Tibial nerve (tissue), 4 donors: ENCODE measurements at places on chromosomes 11 and 22. TPM values are rescaled to one million over a fixed set of nuclear protein-coding genes. Genes with fewer than 3 reads are reported as not detected.

DNA sequence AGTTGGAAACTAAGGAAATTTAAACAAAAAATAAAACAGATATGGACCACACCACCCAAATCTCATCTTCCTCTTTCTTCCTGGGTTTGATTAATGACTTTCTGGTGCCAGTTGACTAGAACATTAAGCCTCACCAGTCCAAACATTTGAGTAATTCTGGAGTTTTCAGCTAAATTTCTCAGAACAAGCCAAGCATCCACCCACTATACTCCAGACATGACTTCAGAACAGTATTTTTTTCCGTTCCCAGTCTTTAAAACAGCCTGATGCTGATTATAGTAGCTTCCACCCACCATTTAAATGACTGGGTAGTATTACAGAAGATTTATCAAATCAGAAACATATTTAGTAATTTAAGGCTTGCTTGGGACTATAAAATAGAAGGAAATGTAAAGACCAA is 230.9 kb upstream of the UBASH3B start:
- no peak for DNase-seq
- H3K36me3 ChIP-seq, result no peaks in the 10 kb centered on the region
- no peak overlapping the region for H3K4me3 ChIP-seq
- H3K27me3 ChIP-seq, result no peaks in the 10 kb centered on the region

DNA sequence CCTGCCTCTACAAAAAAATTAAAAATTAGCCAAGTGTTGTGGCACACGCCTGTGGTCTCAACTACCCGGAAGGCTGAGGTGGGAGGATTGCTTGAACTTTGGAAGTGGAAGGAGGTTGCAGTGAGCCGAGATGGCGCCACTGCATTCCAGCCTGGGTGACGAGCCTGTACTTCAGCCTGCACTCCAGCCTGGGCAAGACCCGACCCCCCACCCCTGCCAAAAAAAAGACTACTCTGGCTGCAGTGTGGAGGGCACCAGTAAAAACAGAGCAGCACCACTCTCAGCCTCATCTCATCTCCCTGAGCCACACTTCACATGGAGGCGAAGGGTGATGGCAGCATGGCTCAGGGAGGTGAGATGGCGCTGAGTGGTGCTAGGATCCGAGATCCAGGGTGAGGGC is 50.3 kb upstream of the THY1 start:
- no peaks in the 10 kb centered on the region for H3K4me1 ChIP-seq
- no peaks in the 10 kb centered on the region for H3K36me3 ChIP-seq
- H3K27me3 ChIP-seq, result no peaks in the 10 kb centered on the region
- DNase-seq, result no peak

- peak overlapping the region; percentile 54 for H3K27ac ChIP-seq
- no peak overlapping the region for H3K4me3 ChIP-seq
- no peaks in the 10 kb centered on the region for H3K27me3 ChIP-seq
Observed at GRCh38 chr11:35173011-35173511, 34.1 kb downstream of the CD44 start.

DNA sequence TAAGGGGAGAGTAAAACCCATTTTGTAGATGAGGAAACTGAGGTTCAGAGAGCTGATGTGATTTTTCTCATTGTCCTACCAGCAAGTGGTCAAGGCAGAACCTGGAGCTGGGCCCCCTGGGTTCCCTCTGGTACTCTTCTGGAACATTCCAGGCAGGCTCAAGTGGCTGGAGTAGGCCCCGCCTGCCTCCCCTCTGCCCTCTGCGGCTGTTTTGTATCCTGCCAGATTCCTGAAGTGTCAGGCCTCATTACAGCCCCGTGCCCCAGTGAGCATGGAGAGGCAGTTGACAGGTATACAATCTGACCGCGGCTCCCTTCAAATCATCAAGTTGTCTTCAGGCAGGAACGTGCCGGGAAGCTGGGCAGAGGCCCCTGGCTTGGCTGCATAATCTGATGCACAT is 94.6 kb upstream of the CD82 start:
- no peak overlapping the region for H3K4me3 ChIP-seq
- H3K4me1 ChIP-seq, result no peaks in the 10 kb centered on the region
- no peaks in the 10 kb centered on the region for H3K36me3 ChIP-seq
- no peaks in the 10 kb centered on the region for H3K27me3 ChIP-seq

DNA sequence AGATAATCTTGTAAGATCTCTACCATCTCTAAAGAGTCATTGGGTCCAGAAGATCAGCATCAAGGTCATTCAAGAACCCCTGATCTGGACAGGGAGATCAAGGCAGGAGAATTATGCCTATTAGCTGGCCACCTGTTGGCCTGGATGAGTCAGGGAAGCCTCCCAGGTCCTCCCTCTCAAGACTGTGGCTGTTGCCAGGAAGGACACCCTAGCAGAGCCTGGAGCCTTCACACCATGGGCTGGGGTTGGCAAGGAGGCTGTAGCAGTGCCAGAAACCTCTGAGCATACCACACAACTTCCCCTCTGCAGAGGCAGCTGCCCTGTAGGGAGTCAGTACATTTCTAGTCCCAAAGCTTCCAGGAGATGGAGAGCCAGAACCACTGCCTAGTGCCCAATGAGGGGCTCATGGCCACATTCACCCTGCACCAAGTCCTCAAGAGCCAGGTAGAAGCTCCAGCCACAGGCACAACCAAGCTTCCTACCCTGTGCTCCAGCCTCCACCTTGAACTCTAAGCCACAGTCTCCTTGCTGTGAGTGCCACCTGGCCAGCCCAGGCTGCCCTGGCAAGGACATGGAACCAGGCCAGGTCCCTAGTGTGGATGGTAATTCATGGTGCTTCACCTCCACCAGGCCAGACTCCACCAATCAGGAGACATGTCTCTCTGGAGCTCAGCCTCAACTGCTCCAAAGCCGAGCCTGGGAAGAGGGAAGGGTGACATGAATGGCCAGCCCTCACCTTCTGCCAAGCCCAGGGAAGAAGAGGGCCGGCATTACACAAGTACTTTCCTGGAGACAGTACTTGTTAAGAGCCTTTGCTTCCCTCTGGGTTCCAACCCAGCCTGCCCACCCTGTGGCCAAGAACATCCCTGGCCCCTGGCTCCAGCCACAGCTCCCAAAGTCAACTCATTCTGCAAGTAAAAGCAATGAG is 124.3 kb downstream of the BUD13 start:
- H3K27me3 ChIP-seq, result no peaks in the 10 kb centered on the region
- DNase-seq, result no peak
- no peaks in the 10 kb centered on the region for H3K4me1 ChIP-seq
- no peaks in the 10 kb centered on the region for H3K36me3 ChIP-seq

- no peaks in the 10 kb centered on the region for H3K27me3 ChIP-seq
- H3K4me3 ChIP-seq, result no peak overlapping the region
- DNase-seq, result no peak
Observed at GRCh38 chr11:100338144-100338840, 348.8 kb upstream of the ARHGAP42 start.

DNA sequence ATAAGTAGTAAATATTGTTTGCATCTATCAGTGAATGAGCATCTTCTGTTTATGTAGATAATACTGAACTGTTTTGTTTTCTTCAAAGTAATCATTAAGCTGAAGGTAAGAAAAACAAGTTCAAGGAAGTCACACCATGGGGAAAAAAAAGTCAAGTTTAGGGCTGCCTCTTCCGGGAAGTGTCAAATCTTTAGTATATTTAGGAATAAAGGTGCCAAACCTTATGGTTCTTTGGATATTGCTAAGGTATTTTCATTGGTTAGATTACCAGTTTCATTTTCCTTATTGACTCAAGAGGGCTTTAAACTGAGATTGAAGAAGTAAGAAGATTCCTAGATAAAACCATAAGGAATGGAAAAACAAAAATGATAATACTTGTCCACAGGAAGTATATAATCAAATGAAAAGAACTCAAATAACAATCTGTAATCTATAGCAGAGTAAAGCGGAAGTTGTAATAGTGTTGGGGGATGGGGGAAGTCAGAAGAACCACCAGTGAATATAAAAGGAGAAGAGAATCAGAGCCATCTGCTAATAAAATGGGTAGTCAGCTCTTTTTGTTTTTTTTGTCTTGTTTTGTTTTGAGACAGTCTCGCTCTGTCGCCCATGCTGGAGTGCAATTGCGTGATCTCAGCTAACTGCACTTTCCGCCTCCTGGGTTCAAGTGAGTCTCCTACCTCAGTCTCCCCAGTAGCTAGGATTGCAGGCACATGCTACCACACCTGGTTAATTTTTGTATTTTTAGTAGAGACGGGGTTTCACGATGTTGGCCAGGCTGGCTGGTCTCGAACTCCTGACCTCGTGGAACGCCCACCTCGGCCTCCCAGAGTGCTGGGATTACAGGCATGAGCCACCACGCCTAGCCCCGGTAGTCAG is 2.3 kb downstream of the ATM start:
- no peaks in the 10 kb centered on the region for H3K27me3 ChIP-seq
- DNase-seq, result peak; percentile 12
- H3K27ac ChIP-seq, result no peak overlapping the region
- H3K4me1 ChIP-seq, result peaks cover 48% of the 10 kb centered on the region
- H3K36me3 ChIP-seq, result peaks cover 22% of the 10 kb centered on the region
- H3K4me3 ChIP-seq, result peak overlapping the region; percentile 80

DNA sequence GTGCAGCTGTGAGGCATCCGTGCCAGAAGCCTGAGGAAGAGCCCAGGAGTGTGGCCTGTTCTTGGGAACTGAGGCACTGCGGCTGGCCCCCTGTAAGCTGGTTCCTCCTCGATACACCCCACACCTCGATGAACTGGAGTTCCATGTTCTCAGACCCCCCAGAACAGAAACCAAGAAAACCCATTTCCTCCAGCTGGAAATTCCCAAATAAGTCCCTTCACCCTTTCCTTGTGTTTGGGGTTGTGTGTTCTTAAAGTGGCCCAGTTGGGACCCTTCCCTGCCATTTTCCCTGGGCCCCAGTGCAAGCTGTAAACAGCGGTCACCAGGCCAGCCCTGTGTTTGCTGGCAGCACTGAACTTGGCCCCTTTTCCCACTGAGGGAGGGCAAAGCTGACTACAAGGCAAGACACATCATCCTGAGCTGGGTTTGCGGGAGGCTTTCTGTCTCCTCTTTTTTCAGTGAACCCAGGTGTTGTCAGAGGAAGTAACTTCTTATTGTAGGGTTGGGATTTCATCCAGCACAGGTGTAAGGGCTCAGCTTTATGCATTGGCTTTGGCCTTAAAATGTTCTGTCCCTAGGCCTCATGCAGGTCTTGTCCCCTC is 60.1 kb upstream of the MPEG1 start:
- H3K27ac ChIP-seq, result peak overlapping the region; percentile 59
- no peak overlapping the region for H3K4me3 ChIP-seq
- no peaks in the 10 kb centered on the region for H3K4me1 ChIP-seq
- no peaks in the 10 kb centered on the region for H3K36me3 ChIP-seq
- H3K27me3 ChIP-seq, result no peaks in the 10 kb centered on the region

GRCh38 chr22:31126128-31126868 is 3.5 kb downstream of the INPP5J start:
- H3K27ac ChIP-seq, result no peak overlapping the region
- no peaks in the 10 kb centered on the region for H3K27me3 ChIP-seq
- H3K4me1 ChIP-seq, result no peaks in the 10 kb centered on the region
- H3K4me3 ChIP-seq, result no peak overlapping the region
- DNase-seq, result no peak
- peaks cover 4% of the 10 kb centered on the region for H3K36me3 ChIP-seq

DNA sequence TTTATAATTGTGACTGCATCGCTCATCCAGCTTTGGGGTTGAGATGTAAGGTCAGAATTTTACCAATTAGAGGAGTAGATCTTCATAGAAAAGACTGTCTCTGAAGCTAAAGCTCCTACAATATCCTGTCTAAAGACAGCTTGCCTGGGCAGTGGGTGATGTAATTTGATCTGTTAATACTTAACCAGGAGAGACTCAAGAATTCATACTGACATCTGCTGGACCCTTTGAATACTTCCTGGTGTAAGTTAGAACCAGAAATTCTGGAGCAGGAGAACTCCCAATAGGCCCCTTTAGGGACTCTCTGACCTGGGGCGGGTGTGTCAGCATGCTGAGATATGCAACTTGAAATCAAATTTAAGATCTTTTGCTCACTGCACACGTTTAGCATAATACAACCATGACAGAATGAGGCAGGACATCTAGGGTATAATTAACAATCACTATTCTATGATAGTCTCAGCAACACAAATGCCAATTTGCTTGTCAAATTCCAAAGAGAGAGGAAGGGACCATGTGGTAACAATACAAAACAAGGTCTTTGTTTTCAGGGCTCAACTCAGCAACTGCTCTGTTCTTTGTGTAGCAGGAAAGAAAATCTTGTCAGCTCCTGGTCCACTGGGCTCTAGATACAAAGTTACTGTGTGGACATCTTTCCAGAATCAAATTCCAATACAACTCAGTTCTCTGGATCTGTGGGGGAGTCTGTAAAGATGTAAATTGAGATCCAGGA is 143.9 kb downstream of the INSC start:
- H3K4me3 ChIP-seq, result no peak overlapping the region
- no peaks in the 10 kb centered on the region for H3K36me3 ChIP-seq
- no peak overlapping the region for H3K27ac ChIP-seq
- peaks cover 16% of the 10 kb centered on the region for H3K4me1 ChIP-seq
- DNase-seq, result no peak

- no peaks in the 10 kb centered on the region for H3K27me3 ChIP-seq
- DNase-seq, result no peak
- H3K27ac ChIP-seq, result no peak overlapping the region
- no peaks in the 10 kb centered on the region for H3K4me1 ChIP-seq
- no peak overlapping the region for H3K4me3 ChIP-seq
Observed at GRCh38 chr11:135033540-135033939, 621.5 kb upstream of the B3GAT1 start.

- H3K27ac ChIP-seq, result no peak overlapping the region
- no peak overlapping the region for H3K4me3 ChIP-seq
- no peak for DNase-seq
- no peaks in the 10 kb centered on the region for H3K4me1 ChIP-seq
- peaks cover 97% of the 10 kb centered on the region for H3K36me3 ChIP-seq
- H3K27me3 ChIP-seq, result no peaks in the 10 kb centered on the region
Observed at GRCh38 chr11:66493130-66493529, 12.9 kb downstream of the DPP3 start.

DNA sequence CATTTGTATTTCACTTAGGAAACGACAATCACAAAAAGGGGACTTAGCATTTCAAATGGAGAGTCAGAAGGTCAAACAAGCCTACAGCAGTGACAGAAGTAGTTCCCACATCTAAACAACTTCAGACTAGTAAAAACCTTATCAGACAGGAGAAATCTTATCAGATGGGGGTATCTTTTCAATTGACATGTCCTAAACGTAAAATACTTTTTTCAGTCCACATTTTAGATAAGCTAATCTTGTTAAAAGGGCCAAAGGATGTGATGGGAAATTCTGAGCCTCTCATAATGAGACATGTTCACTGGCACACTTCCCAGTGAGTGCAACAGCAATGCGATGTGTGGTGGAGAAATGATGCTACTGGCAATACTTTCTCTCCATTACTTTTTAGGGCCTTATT is 2.4 kb downstream of the MAPK1 start:
- H3K4me1 ChIP-seq, result peaks cover 40% of the 10 kb centered on the region
- H3K27me3 ChIP-seq, result no peaks in the 10 kb centered on the region
- DNase-seq, result no peak
- peak overlapping the region; percentile 11 for H3K27ac ChIP-seq
- H3K4me3 ChIP-seq, result no peak overlapping the region

OR8D4 gene
- total RNA-seq, result not detected

PNPLA3 gene
- total RNA-seq, result 0.44 TPM

CASP5 gene
- not detected for total RNA-seq

KIRREL3 gene
- not detected for total RNA-seq

GRK3 gene
- total RNA-seq, result 12.9 TPM
